ENCODE measurements at places on chromosomes 16 and 17.

- DNase-seq: no peak
Measured at GRCh38 chr16:82730901-82731300, 104.1 kb downstream of the CDH13 start.

DNA sequence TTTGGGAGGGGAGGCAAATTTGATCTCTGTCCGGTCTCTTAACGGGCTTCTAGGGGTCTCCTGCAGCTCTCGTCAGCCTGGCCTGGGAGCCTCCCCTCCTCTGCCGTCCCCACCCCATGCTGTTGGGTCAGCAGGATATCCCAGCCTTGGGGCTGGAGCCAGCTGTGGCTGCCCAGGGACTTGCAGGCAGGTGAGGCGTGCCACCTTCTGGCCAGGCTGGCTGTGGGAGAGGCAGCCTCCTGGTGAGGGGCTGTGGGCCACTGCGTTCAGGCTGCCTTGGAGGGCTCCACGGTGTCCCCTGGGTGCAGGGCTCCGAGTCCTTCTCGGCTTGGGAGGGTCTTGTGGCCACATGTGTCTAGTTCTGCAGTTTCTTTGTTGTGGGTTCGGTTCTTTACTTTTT is 34.6 kb downstream of the TBCD start:
- no peak for DNase-seq

GRCh38 chr16:17228048-17228707 is 242.6 kb downstream of the XYLT1 start:
- no peak for DNase-seq

DNA sequence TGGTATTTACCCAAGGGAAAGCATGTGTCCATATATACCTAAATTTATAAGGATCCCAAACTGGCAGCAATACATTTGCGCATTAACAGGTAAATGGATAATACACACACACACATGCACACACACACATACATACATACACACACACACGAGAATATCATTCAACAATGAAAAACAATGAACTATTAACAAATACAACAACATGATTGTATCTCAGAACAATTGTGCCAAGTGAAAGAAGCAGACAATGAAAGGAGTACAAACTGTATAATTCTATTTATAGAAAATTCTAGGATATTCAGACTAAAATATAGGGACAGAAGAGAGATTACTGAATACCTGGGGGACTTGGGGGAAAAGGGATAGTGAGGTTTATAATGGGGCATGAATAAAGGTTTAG is 323.0 kb downstream of the KCNJ2 start:
- no peak for DNase-seq

DNA sequence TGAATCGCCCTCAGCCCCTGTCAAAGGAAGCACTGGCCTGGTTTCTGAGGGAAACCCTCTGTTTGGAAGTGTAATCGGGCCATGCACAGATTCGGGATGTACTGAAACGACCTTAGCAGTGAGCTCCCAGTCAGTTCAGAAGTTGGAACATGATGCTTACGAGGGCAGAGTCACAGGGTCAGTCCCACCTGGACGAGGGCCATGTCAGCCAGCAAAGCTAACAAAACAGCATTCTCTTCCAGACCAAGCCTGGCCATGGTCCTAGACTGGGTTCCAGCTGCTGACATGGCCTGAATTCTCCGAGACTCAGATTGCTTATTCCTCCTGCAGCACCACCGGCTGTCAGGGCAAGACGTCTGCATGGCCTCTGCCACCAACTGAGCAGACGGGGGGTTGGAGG is 192.2 kb upstream of the WSCD1 start:
- DNase-seq: no peak

GRCh38 chr16:87047221-87048037 is 269.8 kb downstream of the C16orf95 start:
- DNase-seq: peak; percentile 22

- no peak for DNase-seq
Measured at GRCh38 chr17:81978524-81979298, 1.3 kb downstream of the ASPSCR1 start.

GRCh38 chr16:56985288-56985961 is 3.9 kb upstream of the NLRC5 start:
- peak; percentile 6 for DNase-seq

DNA sequence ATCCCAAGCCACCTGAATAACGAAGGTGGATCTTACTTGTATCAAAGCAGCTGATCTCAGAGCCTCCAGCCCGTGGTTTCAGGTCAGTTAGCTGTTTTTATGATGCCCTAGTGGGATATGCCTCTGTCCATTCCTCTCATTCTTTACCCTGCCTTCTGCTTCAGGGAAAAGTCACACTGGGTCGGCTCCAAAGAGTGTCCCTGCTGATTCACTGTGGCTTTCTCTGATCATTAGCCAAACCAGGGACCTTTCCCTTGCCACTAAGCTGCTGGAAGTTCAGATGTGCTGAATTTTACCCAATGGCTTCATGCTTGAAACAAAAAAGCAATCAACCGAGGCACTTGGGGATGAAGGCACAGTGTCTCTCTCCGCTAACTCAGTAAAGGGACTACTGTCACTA is 170.2 kb upstream of the SALL1 start:
- DNase-seq: no peak

- peak; percentile 72 for DNase-seq
Measured at GRCh38 chr17:73901661-73902415, 257.6 kb upstream of the SDK2 start.

- peak; percentile 2 for DNase-seq
Measured at GRCh38 chr17:49260011-49260816, 29.6 kb upstream of the PHOSPHO1 start.

DNA sequence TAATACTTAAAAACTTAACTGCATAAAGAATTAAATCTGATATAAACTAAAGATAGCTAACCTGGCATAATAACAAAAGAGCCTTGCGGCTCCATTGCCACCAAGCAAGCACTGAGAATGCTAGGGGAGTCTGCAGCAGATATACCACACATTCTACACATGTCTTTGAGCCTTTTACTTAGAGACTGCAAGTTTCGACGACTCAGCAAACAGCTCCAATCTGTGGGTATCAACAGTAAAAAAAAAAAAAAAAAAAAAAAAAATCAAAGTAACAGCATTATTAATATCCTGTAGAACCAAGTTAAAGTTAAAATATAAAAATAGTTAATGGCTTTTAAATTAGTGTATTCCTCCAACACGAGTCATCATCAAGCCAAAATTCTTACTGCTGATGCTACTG is 27.8 kb upstream of the INTS2 start:
- no peak for DNase-seq

DNA sequence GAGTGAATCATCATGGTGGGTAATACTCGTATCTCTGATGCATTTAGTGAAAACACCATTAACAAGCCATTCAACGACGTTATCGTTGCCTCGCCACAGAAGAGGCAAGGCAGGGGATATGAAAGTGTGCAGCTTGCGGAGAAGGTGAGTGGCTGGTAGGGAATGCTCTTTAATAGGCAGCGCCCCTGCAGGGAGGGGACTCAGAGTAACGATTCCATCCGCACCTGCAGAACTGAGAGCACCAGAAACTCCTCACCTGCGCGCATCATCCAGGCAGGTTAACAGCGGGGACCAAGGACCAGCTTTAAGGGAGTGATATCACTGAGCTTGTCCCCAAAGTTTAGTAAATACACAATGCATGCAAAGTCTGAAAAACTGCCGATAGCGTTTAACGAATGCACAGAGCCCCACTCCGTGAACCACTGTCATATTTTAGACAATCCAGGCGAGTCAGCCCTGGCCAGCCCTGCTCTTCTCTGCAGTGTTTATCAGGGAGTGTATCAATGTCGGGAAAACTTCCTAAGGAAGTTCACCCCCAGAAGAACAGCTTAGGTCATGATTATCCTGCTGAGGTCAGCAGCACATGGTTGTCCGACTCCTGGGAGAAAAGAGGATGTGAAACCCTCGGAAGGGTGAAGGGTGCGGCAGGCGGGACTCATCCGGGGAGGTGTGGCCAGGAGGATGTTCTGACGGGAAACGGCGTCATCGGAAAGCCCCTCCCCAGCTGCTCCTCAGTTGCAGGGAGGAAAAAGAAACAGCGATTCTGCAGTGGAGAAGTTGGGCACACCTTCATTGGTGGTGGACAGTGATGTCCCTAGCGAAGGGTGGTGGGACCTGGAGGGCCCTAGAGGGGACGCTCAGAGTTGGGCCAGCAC is 68.5 kb upstream of the DNAH17 start:
- peak; percentile 29 for DNase-seq

DNA sequence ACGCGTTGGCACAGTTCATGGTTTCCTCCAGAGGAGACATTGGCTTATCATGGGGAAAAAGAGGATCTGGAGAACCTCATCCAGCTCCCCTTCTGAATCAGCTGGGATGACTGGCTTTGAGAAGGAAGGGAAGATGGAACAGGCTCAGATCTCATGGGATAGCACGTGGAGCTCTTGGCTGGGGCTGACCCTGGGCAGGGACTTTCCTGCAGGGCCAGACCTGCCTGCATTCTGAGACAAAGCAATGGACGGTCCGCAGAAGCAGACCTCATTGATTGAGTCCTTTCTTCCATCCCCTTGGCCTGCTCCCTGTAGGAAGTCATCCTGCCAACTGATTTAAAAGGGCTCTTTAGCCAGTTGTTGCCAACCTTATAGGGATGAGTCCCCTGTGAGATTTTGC is 26.2 kb downstream of the PLCD3 start:
- DNase-seq: no peak

- DNase-seq: no peak
Measured at GRCh38 chr17:671076-671762, 43.4 kb downstream of the VPS53 start.

- no peak for DNase-seq
Measured at GRCh38 chr16:11734653-11735043, 8.0 kb downstream of the TXNDC11 start.

- DNase-seq: no peak
Measured at GRCh38 chr17:32490101-32490482, 3.3 kb downstream of the CDK5R1 start.

DNA sequence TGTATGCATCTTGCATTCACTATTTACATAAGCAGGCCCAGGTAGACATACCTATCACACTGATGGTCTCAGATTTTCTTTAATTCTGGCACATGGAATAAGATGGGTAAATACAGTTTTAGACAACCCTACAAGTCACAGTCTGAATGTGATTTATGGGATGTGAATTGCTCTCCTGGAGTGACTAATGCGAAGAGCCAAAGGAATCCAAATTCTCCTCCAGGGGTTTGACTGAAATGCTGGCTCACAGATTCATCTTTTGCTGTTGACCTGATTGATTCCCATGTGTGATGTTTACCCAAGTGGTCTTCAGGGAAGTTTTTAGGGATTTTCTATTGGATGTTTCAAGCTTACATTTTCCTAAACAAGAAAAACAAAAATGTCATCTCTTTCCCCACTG is 277.9 kb upstream of the MON1B start:
- no peak for DNase-seq

- DNase-seq: no peak
Measured at GRCh38 chr17:67718325-67718941, 697 bp downstream of the NOL11 start.

DNA sequence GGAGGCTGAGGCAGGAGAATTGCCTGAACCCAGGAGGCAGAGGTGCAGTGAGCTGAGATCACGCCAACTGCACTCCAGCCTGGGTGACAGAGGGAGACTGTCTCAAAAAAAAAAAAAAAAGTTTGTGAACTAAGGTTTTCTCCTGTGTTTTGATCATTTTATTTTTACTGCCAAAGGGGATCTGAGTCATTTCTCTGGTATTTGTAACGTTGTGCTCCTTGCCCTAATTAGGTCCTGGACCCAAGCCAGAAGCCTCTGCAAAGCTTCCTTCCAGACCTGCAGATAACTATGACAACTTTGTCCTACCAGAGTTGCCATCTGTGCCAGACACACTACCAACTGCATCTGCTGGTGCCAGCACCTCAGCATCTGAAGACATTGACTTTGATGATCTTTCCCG is 32.1 kb downstream of the IST1 start:
- DNase-seq: no peak

DNA sequence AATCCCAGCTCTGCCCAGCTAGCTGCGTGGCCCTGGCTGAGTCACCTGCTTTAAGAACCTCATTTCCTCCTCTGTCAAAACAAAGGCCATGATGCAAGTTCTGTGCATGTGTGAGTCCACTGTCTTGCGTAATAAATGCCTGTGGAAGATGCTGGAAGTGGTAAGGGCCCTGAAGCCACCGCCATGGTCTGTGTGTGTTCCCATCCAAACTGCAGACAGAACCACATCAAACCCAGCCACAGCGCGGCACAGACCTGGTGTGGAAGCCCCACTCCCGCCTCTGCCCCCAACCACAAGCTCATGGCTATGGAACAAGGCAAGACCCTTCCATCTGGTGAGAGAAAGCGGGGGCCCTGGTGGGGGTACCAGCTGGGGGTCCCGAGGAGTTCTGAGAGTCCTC is 26.0 kb downstream of the NECAB2 start:
- no peak for DNase-seq

- no peak for DNase-seq
Measured at GRCh38 chr17:31250229-31250628, 46.8 kb downstream of the OMG start.

- DNase-seq: no peak
Measured at GRCh38 chr17:394718-395095, 42.1 kb upstream of the RPH3AL start.

GRCh38 chr16:77775911-77776909 is 12.2 kb upstream of the VAT1L start:
- no peak for DNase-seq

DNA sequence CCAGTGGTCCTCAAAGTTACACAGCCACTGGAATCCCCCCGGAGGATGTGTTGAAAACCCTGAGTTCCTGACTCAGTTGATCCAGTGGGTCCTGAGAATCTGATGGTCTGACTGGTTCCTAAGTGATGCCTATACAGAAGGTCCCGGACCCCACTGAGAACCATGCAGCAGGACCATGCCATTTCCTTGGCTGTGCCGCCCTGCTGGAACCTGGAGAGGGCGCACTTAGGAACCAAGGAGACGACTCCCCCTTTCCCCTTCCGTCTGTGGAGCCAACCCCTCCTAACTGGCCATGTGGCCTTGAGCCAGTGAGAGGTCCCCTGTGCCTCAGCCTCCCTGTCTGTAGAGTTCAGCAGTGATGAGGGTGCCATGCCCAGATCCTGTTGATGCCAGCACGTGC is 22.0 kb downstream of the C16orf74 start:
- DNase-seq: no peak

- DNase-seq: no peak
Measured at GRCh38 chr17:19382531-19383444, 4.2 kb downstream of the MFAP4 start.

GRCh38 chr17:16516594-16517051 is 24.6 kb upstream of the LRRC75A start:
- no peak for DNase-seq

- DNase-seq: no peak
Measured at GRCh38 chr16:30066761-30067583, 1.4 kb downstream of the ALDOA start.

DNA sequence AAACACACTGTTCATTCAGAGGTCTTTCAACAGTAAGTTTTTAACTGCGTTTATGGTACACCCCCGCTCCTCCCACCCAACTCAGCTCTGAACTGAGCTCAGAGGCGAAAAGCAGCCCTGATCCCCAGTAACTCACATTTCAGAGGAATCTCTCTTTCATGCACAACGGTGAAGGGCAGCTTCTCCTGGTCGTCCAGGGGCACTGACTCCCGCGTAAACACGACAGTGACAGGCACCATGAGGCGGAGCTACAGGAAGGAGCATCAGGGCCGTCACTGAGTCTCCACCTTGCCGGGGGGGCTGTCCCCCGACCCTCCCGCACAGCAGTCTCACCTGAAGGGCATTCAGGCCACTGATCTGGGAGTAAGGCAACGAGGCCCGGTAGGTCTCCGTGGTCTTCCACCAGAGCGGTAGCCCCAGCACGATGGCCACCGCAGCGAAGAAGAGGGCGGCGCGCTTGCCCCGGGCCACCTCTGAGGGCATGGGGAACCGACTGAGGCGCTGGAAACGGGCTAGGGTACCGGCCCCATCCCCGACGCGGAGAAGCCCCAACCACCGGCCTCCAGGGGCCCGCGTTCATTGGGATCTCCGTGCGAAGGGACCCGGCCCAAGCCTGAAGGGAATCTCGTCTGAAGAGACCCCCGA is 486 bp downstream of the PIGS start:
- no peak for DNase-seq

All from DMS153 (cell line).